ENCODE measurements at places on chromosomes 5 and 9. TPM values are rescaled to one million over a fixed set of nuclear protein-coding genes. Genes with fewer than 3 reads are reported as not detected.

INSL6 gene
- not detected for total RNA-seq

TERT gene
- not detected for total RNA-seq

SLC34A3 gene
- total RNA-seq = 0.11 TPM

OLFML2A gene
- 14.9 TPM for total RNA-seq

DRD1 gene
- not detected for total RNA-seq

GPR151 gene
- not detected for total RNA-seq

Measured in placental epithelial cell (primary cell).